ENCODE measurements at places on chromosomes 2 and 18.

- DNase-seq, result no peak
Measured at GRCh38 chr2:37230581-37230980, 815 bp downstream of the CEBPZ start.

DNA sequence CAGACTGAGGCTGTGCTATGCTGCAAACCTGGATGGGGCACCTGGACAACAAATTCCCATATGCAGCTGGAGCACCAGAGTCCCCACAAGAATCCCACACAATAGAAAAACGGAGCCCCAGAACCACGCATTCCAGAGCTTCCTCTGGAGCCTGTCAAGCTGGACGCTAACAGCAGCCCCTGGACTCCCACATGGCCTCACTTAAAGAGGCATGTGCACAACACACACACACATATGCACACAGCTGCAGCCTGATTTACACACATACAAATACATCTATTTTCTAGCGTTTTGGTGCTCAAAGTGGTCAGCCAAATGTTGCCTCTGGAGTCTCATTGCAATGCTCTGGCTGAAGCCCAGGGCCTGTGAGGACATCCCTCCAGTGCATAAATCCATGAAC lies 632.7 kb upstream of the ID2 start:
- no peak for DNase-seq

GRCh38 chr2:163990541-163990940 lies 254.7 kb upstream of the FIGN start:
- no peak for DNase-seq

- no peak for DNase-seq
Measured at GRCh38 chr18:7592305-7593071, 25.4 kb downstream of the PTPRM start.

DNA sequence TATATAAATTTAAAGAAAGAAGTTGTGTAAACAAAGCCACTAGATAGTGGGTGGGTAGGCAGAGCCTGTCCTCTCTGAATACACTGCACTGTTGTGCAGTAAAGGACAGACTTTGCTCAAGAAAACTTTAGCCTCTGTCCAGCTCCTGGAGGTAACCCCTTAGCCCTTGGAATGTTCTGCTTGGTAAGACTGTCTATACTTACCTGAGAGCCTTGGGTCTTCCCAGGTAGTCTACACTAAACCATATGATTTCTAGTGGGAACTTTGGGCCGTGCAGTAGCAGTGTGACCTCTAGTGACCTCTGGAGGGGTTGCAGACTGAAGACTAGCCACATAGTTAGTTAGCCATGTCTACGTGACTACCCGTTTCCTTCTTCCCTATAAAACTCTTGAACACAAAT lies 678.3 kb upstream of the NRXN1 start:
- no peak for DNase-seq

DNA sequence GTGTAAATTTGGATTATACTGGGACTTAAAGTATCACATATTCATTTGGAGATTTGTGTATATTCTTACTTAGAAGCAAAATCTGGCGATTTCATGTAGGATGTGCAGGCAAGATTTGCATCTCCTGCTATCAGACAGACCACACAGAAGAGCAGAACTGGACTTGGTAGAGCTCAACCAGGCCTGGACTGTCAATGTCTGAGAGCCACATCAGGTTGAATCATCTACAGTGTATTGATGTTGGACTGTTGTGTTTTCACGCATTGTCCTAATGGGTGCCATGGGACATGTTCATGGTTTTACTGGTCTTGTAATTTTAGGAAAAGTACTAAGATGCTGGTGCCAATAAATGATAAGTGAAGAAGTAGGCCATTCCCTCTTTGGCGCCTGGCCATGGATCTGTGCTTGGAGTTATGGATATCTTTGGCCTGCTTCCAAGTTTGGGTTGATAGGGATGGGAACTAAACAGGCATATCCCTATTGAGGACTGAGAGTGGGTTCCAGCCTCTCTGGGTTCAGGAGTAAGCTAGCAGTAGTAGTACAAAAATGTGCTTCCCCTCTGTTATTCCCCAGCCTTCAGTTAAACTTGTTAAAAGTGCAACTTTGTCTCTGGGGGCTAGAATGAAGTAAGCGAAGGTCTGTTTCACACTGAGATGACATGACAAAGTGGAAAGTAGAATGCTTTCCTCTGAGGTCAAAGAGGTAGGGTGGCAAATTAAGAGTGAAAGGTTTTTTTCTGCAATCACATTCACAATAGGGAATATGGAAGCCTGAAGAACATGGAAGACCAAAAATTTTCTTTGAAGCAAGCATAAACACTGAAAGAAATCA lies 49.2 kb upstream of the NEMP2 start:
- no peak for DNase-seq

GRCh38 chr2:120624738-120625446 lies 110.8 kb upstream of the GLI2 start:
- DNase-seq, result no peak

DNA sequence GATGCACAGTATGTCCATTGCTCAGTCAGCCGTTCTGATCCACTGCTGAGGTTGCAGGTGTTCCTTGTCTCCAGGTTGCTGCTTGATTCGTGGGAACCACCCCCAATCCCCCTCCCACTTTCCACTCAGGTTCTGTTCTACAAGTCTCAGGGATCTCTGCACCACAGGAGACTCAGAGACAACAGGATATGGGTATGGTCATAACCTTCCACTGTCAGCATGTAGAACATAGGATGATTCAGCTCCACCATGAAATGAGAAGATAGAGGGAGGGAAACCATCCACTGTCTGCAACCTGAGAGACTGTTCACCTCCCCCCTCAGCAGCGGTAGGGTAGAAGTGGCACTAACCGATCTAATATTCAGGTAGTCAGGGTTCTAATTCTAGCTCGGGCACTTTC lies 19.0 kb upstream of the KLF7 start:
- no peak for DNase-seq

DNA sequence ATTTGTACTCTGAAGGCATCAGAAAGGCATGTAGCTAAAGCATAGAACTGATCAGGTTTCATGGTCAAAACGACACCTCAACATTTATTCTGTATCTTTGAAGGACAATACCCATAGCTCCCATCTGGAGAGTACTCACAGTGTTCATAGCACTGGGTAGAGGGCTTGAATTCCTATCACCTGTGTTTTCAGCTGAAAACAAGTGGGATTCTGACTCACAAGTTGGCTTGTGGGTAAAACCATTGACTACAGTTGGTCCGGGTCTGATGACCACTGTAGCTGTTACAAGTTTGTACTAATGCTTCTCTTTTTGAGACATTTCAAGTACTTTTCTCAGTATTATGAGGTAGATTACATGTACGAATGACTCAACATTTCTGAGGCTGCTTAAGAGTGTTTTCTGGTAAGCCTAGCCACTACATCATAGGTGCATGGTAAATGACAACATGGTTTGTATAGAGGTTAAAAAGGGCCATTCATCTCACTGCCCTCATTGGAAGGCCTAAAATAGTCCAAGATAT lies 68.6 kb upstream of the PELI1 start:
- no peak for DNase-seq

DNA sequence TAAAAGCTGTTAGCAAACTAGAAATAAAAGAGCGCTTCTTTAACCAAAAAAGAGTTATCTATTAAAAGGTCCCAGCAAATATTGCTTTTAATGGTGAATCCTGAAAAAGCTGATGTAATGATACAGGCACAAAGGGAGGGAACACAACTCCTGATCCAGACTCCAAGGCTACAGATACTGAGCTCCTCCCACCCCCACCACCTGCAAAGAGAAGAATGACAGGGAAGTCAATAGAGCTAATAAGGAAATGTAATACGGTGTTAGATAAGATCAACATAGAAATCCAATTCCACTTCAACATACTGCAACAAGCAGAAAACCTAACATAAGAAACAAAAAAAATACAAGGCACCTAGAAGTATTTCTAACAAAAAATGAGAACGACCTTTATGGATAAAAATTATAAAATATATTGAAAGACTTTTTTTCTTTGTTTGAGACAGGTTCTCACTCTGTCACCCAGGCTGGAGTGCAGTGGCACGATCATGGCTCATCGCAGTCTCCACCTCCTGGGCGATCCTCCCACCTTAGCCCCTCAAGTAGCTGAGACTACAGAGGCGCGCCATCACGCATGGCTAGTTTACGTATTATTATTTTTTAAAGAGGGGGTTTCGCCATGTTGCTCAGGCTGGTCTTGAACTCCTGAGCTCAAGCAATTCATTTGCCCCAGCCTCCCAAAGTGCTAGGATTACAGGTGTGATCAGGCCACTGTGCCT lies 192.2 kb downstream of the HDAC4 start:
- no peak for DNase-seq

- DNase-seq, result no peak
Measured at GRCh38 chr2:211900000-211900399, 638.6 kb downstream of the ERBB4 start.
